ENCODE measurements at places on chromosomes 5 and 9.

DNA sequence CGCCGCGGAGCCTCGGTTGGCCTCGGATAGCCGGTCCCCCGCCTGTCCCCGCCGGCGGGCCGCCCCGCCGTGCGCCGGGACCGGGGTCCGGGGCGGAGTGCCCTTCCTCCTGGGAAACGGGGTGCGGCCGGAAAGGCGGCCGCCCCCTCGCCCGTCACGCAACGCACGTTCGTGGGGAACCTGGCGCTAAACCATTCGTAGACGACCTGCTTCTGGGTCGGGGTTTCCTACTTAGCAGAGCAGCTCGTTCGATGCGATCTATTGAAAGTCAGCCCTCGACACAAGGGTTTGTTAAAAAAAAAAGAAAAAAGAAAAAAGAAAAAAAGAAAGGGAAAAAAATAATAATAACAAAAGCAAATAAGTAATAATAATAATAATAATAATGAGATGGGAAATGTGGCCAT is 112.8 kb downstream of the GCNT1 start:
- DNase-seq: no peak

DNA sequence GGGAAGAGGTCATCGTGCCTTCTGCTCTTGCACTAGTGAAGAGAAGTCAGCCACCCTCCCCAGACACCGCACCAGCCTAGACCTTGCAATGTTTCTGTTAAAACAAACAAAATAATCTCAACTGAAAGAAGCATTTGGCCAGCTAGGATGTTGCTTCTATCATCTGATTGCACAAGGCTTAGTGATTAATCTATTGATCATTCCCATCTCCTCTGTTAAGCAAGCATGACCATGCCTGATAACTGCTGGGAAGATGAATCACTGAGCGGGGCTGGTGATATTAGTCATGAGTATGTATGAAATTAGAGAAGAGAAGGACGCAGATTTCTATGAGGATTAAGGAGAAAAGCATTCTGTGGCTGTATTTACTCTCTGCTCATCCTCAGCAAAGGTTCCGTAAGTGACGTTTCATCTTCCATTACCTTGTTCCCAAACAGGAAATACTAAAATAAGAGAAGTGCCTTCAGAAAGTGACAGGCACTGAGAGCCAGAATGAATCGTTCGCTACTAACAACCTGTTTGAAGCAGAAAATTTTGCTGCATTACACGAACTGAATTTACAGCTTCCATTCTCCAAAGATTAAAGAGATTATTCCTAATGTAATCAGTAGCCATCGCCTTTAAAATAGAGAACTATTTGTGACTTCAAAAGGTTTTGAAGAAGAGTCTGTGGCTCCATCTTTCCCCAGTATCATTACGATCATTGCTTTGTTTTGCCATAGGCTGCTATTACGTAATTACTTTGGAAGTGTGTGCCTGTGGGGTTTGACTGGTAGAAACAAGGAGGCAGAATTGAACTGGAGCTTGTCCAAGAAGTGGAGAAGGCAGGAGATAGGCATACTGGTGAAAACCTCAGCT is 219.1 kb downstream of the MED10 start:
- peak; percentile 50 for DNase-seq

GRCh38 chr5:148398698-148399121 is 15.0 kb downstream of the FBXO38 start:
- DNase-seq: no peak

GRCh38 chr9:36820392-36820861 is 213.6 kb downstream of the PAX5 start:
- DNase-seq: no peak

GRCh38 chr5:126973193-126973592 is 57.2 kb downstream of the MARCHF3 start:
- DNase-seq: no peak

DNA sequence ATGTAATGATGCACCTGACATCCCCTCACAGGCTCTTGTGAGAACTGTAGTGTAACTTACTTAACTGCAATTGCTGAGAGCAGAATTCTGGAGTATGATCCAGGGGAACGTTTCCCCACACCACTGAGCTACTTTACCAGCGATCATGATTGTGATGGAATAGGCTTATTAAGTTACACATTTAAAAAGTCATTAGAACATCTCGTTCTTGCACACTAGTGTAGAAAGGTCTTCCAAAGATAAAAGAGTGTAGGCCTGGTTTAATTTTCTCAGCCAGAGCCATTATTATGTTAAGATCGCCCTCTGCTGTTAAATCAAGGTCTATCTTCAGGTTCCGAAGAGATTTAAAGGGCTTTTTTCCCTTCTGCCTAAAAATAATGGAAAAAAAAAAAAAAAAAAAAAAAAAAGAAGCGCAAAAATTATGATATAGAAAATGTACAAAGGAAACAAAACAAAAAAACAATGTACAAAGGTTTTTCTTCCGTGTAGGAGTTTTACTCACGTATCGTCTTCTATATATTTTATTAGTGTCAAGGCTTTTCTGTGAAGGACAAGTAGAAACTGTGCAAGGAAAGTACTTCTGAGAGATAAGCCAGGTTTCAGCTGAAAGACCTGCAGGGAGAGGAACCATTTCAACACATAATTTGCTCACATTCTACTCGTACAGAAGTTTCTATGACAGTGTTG is 18.6 kb upstream of the MOB3B start:
- peak; percentile 16 for DNase-seq

DNA sequence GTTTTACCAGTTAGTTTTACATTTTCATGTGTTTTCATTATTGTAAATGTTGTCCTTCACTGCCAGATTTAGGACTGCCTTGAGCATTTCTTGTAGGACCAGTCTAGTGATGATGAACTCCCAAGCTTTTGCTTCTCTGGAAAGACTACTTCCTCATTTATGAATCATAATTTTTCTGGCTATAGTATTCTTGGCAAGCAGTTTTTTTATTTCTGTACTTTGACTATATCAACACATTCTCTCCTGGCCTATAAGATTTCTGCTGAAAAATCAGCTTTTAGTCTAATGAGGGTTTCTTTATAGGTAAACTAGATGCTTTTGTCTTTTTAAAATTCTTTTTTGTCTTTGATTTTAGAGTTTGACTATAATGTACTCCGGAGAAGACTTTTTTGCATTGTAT is 256.8 kb upstream of the GRAMD2B start:
- no peak for DNase-seq

DNA sequence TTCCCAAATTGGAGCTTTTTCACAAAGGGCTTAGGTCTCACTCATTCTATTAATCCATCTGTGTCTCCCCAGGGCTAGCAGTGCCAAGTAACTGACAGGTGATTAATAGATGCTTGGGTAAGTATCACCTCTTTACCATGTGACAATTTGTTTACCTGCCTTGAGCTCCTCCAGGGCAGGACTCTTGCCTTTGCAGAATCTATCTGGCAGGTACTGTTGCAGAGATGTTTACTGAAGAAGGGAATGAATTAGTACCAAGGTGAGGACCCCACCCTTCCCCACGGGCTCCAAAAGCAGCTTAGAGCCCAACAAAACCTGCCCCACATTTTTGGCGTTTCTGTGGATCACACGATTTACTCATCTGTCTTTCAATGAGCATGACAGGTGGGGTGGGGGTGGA is 698 bp upstream of the TGFBI start:
- DNase-seq: no peak

GRCh38 chr5:150862070-150862469 is 15.7 kb downstream of the IRGM start:
- no peak for DNase-seq
